ENCODE measurements at places on chromosomes 3 and 15.

DNA sequence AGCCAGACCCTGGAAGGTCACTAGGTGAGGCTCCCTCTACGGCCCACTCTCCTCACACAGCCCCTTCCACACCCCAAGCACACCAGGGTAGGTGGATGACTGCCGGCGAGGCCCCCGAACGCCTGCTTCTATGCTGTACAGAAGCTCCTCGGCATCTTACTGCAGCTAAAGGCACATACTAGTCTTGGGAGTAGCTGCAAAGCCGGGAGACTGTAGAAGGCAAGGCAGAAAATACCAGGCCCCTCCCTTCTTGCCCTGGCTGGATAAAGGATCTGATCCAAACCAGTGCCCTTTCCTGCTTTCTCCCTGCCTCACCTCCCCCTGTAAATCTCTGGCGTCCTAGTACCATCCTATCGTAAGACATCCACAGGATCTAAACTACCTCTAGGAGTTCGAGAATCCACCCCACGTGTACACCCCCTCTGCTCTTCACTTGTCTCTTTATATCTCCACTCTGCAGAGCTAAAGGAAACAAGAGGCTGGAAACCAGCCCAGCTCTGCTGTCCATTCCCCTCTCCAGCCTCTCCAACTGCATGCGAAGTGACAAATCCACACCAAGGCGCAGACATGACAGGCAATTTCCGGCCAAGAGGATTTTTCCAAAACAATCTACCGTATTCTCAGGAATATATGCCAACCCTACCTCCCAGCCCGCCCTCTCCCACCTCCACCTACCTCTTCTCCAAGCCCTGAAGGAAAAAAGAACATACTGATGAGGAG, 11.8 kb downstream of the TNK2 start:
- no peak for DNase-seq

DNA sequence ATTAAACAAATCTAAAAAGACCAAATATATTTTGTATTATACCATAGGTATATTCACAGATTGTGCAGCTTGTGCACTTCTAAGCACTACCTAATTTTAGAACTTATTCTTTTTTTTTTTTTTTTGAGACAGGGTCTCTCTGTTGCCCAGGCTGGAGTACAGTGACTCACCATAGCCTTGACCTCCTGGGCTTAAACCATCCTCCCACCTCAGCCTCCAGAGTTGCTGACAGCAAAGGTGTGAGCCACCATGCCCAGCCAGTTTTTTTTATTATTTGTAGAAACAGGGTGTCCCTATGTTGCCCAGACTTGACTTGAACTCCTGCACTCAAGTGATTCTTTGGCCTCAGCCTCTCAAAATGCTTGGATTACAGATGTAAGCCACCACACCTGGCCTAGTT, 11.9 kb upstream of the TKT start:
- no peak for DNase-seq

DNA sequence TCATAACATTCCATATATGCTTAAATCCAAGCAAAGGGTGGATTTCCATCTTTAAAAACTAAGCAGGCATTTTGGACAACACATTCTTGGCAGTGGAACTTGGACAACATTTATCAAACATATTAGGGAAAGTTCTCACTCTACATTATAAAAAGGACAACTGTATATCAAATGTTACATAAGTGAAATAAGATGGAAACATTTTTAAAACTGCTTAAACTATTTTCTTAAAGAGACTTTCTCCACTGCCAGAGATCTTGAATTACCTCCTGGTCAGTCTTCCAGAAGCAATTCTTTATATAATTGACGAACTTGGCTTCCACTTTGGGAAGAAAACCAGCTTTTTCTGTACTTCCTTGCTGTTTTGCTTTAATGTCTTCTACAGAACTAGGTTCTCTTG, 109.3 kb downstream of the NEO1 start:
- DNase-seq = no peak

- no peak for DNase-seq
These were observed 162.7 kb downstream of the LPP start for GRCh38 chr3:188316723-188317070.

GRCh38 chr3:152683521-152683999, 151.4 kb upstream of the P2RY1 start:
- DNase-seq = no peak
